Lower lobe of right lung (tissue), 2 donors: ENCODE measurements at places on chromosomes 12 and 14.
A peak's percentile ranks its signal among the peaks of the same experiment; 100 is the strongest.

DNA sequence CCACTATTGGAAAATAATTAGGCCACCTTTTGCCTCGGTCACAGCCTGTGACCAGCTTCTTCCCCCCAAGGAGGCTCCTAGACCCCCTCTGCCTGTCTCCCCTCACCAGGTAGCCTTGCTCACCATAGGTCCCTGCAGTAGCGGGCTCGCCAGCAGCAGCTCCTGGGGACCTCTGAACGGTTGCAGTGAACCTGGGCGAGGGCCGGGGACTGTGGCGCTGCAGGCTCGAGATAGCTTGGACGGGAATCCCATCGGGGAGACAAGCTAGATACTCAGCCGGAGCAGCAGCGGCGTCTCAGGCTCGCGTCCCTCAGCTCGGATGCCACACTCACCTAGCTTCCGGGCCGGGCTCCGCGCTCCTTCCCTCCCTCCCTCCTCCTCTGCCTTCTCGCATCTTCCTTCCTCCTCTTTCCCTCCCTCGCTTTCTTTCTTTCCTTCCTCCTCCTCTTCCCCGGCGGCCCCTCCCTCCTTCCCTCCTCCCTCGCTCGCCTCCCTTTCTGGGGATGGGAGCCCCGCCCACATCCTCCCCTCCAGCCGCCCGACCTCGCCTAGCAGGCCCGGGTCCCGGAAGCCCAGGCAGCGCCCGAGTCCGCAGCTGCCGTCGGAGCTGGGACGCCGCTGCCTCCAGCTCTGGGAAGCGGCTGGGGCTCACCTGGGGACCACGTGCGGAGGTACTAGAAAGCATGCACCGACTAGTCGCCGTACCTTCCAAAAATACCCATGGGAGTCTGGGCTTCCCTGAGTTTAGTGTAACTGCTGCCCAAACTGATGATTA is at the start of gene BMP4:
TSS of gene BMP4 (minus strand) at position 399 of the 775 bp plus-strand sequence. CDS start 4,603 bp downstream, outside the sequence.
- peak; percentile 75 for DNase-seq

DNA sequence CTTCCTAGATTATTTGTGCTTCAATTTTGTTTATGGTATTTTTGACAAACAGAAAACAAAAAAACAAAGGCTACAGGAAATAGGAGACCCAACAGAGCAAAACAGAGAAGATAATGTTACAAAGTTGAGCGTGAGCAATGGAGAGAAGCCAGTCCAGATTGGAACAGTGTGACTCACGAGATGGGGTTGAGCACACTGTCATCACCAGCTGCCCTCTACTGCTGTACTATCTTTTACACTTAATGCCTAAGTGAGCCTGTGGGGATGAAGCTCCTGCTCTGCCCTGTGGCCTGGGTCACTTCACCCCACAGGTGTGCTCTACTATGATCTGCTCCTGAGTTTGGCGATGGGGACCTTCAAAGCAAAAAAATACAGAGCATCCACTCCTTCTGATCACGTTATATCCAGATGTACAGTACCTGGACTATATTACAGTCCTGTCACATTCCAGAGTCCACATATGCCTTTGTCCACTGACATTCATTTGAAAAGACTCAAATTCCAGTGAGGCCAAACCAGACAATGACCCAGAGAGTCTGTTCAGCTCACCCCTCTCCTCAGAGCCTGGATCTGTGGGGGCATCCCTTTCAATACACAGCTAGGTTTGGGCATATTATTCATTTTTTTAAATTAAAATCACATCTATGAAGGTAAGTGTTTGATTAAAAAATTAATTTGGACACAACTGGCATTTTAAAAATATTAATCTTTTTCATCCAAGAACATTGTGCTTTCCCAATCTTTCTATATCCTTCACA is 4.4 kb downstream of the IPO8 start:
- DNase-seq: no peak

DNA sequence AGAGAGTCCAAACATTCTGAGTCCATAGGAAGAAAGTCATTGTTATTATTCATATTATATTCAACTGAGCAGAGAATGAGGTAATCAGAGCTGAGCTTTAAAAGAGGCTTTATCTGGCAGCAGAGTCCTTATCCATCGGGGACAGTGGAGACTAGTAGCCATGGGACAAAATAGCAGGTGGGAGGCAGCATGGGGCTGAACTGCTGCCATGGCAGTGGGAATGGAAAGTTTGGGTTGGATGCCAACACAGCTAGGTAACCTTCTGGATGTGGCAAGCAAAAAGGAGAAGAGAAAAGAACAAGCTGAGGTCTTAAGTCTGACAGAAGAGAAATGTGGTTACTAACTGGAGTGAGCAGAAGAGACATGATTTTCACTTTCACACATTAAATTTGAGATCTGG is 71.0 kb upstream of the CDKN3 start:
- no peak for DNase-seq

GRCh38 chr12:87157791-87158190 is 871.4 kb downstream of the C12orf50 start:
- DNase-seq: no peak

- DNase-seq: no peak
Measured at GRCh38 chr12:62963486-62964041, 28.6 kb upstream of the PPM1H start.

GRCh38 chr14:104563742-104564615 is 15.6 kb upstream of the C14orf180 start:
- DNase-seq: peak; percentile 71

- DNase-seq: no peak
Measured at GRCh38 chr12:75684678-75685616, 173.5 kb upstream of the KRR1 start.

- DNase-seq: no peak
Measured at GRCh38 chr12:11408096-11408495, 12.7 kb upstream of the PRB2 start.

- peak; percentile 92 for DNase-seq
Measured at GRCh38 chr12:121776190-121777098, 17.0 kb downstream of the RHOF start.

DNA sequence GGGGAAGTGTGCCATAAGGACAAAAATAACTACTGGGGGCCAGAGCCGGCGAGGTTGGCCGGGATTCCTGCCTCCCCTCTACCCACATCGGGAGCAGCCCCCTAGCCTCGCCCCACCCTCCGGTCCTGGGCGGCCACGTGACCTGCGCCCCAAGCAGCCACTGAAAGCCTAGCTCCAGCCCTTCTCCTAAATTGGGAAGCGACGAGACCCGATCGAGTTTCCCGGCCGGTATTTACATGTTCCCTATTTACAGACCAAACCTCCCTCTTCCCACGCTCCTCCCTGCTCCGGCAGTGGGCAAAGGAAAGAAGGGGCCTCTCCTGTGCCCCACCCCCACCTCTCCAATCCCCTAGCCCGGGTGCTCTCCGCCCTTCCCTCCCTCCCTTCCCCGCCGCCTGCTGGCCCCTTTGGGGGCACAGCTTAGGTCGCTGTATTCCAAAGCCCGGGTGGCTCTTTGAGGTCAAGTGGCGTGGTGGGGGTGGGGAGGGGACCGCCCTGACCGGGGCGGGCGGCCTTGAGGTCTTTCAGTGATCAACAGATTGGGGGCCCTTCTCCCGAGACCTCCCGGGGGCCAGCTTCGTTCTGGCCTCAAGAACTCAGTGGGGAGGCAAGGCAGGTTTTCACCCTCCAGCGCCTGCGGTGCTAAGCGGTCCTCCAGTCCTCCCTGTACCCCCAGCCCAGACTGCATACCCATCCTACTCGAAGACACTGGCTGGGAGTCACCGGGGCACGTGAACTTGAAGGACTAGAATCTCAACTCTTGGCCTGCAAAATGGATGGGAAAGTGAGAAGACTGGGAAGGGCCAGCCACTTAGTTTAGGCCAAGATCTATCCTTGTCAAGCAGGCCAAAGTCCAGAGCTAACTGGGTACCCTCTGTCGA is 6.3 kb upstream of the CTDSP2 start:
- DNase-seq: peak; percentile 67

DNA sequence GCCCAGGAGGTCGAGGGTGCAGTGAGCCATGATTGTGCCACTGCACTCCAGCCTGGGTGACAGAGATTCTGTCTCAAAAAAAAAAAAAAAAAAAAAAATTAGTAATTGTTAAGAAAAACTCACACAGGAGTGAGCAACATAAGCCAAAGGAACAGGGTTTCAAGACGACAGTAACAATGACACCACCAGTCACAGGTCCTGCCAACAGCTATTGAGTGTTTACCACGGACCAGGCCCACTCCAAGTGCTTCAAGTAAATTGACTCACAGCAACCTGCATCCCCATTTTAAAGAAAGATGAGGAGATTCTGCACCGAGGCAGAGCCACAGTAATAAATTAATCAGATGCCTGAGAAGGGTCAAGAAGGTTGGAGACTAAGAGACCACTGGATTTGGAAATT is 194.5 kb downstream of the DPF3 start:
- DNase-seq: no peak

GRCh38 chr12:39240587-39240986 is 202.3 kb downstream of the KIF21A start:
- DNase-seq: no peak

DNA sequence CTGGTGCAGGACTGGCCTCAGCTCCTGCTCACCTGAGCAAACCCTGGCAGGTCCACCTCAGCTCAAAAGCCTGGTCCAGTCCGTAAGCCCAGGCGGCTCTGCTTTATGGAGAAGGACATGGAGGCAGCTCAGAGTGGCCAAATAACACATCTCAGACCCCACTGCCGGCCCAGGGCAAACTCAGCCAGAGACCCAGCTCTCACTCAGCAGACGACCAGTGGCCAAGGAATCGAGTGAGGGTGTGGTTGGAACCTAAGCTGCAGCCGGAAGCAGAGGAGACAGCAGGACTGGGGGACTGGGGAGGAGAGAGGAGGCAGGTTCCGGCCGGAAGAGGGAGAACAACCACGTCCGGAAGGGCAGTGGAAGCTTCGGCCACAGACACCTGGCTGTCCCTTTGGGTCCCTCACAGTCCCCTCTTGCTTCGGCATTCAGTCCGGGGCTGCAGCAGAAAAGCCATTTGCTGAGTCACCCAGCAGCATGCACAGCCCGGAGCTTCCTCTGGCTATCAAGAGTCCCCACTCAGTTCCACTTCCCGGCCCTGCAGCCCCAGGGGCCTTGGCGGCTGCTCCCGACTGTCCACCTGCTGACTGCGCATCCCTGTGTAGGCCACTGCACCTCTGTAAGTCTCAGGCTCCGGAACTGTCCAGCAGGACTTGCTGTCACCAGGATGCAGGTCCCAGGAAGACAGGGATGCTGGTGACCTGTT is 104.0 kb downstream of the CALM1 start:
- DNase-seq: no peak

GRCh38 chr14:64857979-64858744 is 21.5 kb downstream of the SPTB start:
- no peak for DNase-seq

DNA sequence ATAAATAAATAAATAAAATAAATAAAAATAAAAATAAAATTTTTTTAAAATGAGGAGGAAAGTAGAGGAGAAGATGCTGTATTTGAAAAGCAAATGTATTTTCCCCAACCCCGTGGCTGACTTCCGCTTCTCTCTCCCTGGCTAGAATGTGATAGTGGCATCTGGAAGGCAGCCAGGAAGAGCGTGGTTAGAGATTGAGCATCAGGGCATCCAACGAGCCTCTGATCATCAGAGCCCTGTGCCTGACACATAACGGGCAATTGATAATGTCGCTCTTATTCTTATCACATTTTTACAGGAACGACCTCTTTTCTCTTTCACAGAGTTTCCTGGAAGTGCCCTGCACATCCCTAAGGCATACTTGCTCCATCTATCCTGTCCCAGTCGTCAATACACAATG is 496.9 kb upstream of the TMEM132C start:
- no peak for DNase-seq

- no peak for DNase-seq
Measured at GRCh38 chr12:82448911-82449578, 90.7 kb downstream of the METTL25 start.

GRCh38 chr14:70677341-70677740 is 35.6 kb downstream of the TTC9 start:
- no peak for DNase-seq

- DNase-seq: no peak
Measured at GRCh38 chr12:127670294-127670693, 596.7 kb upstream of the TMEM132C start.

- DNase-seq: no peak
Measured at GRCh38 chr14:57060276-57060955, 208.3 kb downstream of the EXOC5 start.

GRCh38 chr12:94263011-94263811 is 114.8 kb downstream of the PLXNC1 start:
- no peak for DNase-seq

DNA sequence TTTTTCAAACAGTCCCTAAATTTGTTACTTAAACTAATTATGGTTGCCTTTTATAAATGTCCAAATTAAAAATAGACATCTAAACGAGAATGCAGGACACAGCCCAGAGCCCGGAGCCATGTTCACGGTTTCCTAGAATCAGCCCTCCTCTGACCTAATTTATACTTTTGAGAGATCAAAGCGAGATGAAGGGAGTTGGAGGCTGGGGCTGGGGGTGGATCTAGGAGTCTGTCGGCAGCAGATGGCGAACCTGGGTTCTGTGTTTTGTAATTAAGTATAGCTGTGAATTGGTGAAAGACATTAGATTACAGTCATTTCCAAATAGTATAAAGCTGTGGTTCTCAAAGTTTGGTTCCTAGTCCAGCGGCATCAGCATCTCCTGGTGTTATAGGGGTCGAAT is 210.1 kb downstream of the SLC41A2 start:
- DNase-seq: no peak

GRCh38 chr12:86735072-86735471 is 478.9 kb upstream of the MGAT4C start:
- DNase-seq: no peak

GRCh38 chr14:57182760-57183503 is 85.8 kb downstream of the EXOC5 start:
- DNase-seq: no peak

- peak; percentile 64 for DNase-seq
Measured at GRCh38 chr12:188910-189621, 24.9 kb downstream of the SLC6A12 start.

GRCh38 chr12:56282030-56282429 is 15.3 kb downstream of the COQ10A start:
- no peak for DNase-seq

- DNase-seq: no peak
Measured at GRCh38 chr12:21456291-21456780, 18.9 kb downstream of the PYROXD1 start.

DNA sequence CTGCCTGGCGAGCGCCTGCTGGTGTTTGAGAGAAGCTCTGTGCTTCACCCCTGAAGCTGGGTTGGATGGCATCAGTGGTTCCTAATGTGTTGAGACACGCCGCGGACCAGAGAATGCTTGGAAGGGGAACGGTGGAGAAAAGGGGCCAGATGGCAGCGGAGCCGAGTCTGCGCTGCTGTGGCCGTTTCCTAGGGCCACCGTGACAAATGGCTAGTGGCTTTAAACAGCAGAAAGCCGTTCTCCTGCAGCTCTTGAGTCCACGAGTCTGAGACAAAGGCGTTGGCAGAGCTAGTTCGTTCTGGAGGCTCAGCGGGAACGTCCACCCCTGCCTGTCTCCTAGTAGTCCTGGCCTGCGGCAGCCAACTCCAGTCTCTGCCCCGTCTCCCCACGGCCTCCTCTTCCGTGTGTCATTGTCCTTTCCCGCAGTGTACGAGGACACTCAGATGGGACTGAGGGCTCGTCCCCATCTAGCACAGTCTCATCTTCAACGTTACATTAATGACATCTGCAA is 103.6 kb downstream of the ADGRD1 start:
- DNase-seq: no peak
